ENCODE measurements at places on chromosomes 1 and 21. TPM values are rescaled to one million over a fixed set of nuclear protein-coding genes. Genes with fewer than 3 reads are reported as not detected.

GRCh38 chr1:111199881-111200801 lies at the start of gene DENND2D:
TSS of gene DENND2D (minus strand) at chr1:111200646. CDS start at chr1:111200459, 187 bp downstream.
- H3K36me3 ChIP-seq, result no peaks in the 10 kb centered on the region
- H3K4me3 ChIP-seq, result no peak within 1 kb of the TSS
- H3K27ac ChIP-seq, result no peak within 1 kb of the TSS
- no peaks in the 10 kb centered on the region for H3K4me1 ChIP-seq
- peaks cover 24% of the 10 kb centered on the region for H3K27me3 ChIP-seq

- no peaks in the 10 kb centered on the region for H3K27me3 ChIP-seq
- H3K36me3 ChIP-seq, result no peaks in the 10 kb centered on the region
- H3K4me3 ChIP-seq, result no peak overlapping the region
- peak; percentile 42 for DNase-seq
Measured at GRCh38 chr1:161949548-161949947, 74.1 kb downstream of the OLFML2B start.

- no peak for DNase-seq
- no peaks in the 10 kb centered on the region for H3K27me3 ChIP-seq
- H3K36me3 ChIP-seq, result no peaks in the 10 kb centered on the region
Measured at GRCh38 chr1:62423580-62424242, 13.1 kb upstream of the USP1 start.

DNA sequence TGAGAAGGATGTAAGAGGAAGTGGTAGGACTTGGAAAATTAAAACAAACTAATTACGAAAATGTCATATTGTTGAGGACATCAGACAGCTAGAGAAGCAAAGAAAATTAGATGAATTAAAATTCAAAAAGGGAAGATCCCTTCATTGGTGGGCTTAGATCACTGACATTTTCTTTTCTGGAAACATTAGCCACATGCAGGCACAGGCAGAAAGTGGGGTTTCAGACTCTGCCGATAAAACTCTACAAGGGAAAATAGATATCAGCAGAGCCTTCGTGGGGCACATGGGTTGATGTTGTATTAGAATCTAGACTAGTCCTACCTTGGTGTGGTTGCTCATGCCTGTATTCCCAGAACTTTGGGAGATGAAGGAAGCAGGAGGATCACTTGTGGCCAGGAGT lies 12.4 kb upstream of the RGS1 start:
- no peaks in the 10 kb centered on the region for H3K36me3 ChIP-seq
- no peak for DNase-seq
- no peak overlapping the region for H3K27ac ChIP-seq

DNA sequence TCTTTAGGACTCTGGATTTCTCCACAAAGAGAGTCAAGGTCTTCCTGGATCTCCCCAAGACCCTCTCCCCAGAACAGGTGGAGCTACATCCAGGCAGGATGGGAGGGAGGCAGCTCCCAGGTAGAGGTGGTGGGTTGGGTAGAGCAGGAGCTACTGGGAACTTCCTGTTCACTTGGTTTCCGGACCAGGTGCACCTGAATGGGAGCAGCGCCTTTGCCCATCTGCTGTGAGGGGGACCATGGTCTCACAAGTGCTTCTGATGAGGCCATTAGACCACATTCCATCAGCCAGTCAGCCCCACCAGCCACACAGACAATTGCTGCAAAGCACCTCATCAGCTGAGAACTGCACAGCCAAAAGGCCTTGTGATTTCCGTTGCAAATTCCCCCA lies 188.8 kb downstream of the MATN1 start:
- no peaks in the 10 kb centered on the region for H3K4me1 ChIP-seq
- no peak overlapping the region for H3K4me3 ChIP-seq
- DNase-seq, result no peak

GRCh38 chr1:147822292-147822691 lies 61.9 kb upstream of the GJA5 start:
- no peak for DNase-seq
- H3K36me3 ChIP-seq, result no peaks in the 10 kb centered on the region
- no peak overlapping the region for H3K27ac ChIP-seq
- H3K4me1 ChIP-seq, result no peaks in the 10 kb centered on the region
- no peak overlapping the region for H3K4me3 ChIP-seq
- H3K27me3 ChIP-seq, result peaks cover 10% of the 10 kb centered on the region

- no peak for DNase-seq
- no peaks in the 10 kb centered on the region for H3K4me1 ChIP-seq
- no peak overlapping the region for H3K27ac ChIP-seq
- H3K27me3 ChIP-seq, result no peaks in the 10 kb centered on the region
- H3K36me3 ChIP-seq, result no peaks in the 10 kb centered on the region
Measured at GRCh38 chr1:160800142-160800541, 4.2 kb downstream of the LY9 start.

- no peaks in the 10 kb centered on the region for H3K4me1 ChIP-seq
- H3K27me3 ChIP-seq, result no peaks in the 10 kb centered on the region
- no peaks in the 10 kb centered on the region for H3K36me3 ChIP-seq
- no peak for DNase-seq
Measured at GRCh38 chr1:91349524-91349923, 55.1 kb downstream of the HFM1 start.

DNA sequence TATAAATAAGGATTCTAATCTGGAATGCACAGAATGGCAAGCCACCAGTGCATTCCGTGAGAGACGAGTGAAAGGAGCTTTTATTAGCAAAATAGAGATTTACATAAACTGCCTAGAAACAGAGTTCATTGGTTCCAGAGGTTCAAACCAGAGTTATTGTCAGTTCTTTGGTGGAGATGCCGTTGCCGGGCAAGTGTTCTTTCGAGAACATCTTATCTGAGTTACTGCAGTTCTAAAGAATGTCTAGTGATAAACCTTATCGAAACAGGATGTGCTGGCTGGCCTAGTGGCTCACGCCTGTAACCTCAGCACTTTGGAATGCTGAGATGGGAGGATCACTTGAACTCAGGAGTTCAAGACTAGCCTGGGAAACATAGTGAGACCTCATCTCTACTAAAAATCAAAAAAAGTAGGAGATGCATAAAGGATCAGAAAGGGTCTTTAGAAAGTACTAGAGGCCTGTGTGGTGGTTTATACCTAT lies 19.9 kb upstream of the EVI5 start:
- peak; percentile 84 for DNase-seq
- H3K27me3 ChIP-seq, result no peaks in the 10 kb centered on the region
- no peak overlapping the region for H3K27ac ChIP-seq
- no peaks in the 10 kb centered on the region for H3K36me3 ChIP-seq

DNA sequence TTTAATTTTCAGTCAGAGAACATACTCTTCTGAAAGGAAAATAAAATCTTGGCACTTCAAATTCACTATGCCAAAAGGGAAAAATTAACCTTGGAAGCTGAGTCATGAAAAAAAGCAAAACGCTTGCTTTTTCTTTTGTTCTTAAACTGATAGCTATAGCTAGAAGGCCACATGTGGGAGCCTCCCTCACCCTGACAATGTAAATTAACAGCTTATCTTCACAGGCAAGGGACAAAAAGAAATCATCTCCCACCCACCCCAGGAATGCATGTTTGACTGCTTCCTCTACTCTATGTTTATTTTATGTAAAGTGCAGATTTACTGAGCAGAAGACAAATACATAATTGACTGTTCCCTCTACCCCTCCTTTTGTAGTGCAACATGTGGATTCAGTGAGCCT lies 38.0 kb downstream of the EBNA1BP2 start:
- no peaks in the 10 kb centered on the region for H3K36me3 ChIP-seq
- no peaks in the 10 kb centered on the region for H3K27me3 ChIP-seq
- peaks cover 11% of the 10 kb centered on the region for H3K4me1 ChIP-seq
- peak; percentile 65 for DNase-seq
- H3K27ac ChIP-seq, result no peak overlapping the region

- no peaks in the 10 kb centered on the region for H3K36me3 ChIP-seq
- no peaks in the 10 kb centered on the region for H3K27me3 ChIP-seq
- no peak overlapping the region for H3K27ac ChIP-seq
Measured at GRCh38 chr1:6347641-6348487, 45.7 kb downstream of the ACOT7 start.

GRCh38 chr1:173862769-173863223 lies 5.0 kb downstream of the GAS5 start:
- H3K4me3 ChIP-seq, result no peak overlapping the region
- H3K27me3 ChIP-seq, result no peaks in the 10 kb centered on the region
- H3K4me1 ChIP-seq, result peaks cover 8% of the 10 kb centered on the region
- peak overlapping the region; percentile 17 for H3K27ac ChIP-seq
- peaks cover 70% of the 10 kb centered on the region for H3K36me3 ChIP-seq

GRCh38 chr1:74531796-74532195 lies 19.4 kb upstream of the LRRC53 start:
- DNase-seq, result no peak
- no peak overlapping the region for H3K4me3 ChIP-seq
- no peaks in the 10 kb centered on the region for H3K4me1 ChIP-seq
- peaks cover 2% of the 10 kb centered on the region for H3K27me3 ChIP-seq
- H3K36me3 ChIP-seq, result no peaks in the 10 kb centered on the region

DNA sequence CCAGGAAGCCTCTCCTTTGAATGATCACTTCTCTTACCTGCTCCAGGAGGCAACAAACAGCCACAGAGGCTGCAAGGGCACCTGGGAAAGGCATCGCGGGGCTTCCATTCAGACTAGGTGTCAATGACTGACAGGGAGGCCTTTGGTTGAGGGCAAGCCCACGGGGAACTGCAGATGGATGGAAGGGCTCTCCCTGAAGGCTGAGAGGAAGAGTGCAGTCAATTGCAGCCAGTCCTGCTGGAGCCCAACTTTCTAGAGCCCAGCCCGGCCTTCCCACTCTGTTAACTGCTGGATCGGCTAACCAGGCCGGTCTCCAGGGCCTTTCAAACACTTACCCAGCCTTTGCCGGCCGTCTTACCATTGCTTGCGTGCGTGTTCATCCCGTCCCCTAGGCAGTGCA lies 89.3 kb downstream of the LACTBL1 start:
- H3K4me1 ChIP-seq, result no peaks in the 10 kb centered on the region
- no peaks in the 10 kb centered on the region for H3K36me3 ChIP-seq
- DNase-seq, result no peak
- no peak overlapping the region for H3K27ac ChIP-seq
- H3K4me3 ChIP-seq, result no peak overlapping the region

DNA sequence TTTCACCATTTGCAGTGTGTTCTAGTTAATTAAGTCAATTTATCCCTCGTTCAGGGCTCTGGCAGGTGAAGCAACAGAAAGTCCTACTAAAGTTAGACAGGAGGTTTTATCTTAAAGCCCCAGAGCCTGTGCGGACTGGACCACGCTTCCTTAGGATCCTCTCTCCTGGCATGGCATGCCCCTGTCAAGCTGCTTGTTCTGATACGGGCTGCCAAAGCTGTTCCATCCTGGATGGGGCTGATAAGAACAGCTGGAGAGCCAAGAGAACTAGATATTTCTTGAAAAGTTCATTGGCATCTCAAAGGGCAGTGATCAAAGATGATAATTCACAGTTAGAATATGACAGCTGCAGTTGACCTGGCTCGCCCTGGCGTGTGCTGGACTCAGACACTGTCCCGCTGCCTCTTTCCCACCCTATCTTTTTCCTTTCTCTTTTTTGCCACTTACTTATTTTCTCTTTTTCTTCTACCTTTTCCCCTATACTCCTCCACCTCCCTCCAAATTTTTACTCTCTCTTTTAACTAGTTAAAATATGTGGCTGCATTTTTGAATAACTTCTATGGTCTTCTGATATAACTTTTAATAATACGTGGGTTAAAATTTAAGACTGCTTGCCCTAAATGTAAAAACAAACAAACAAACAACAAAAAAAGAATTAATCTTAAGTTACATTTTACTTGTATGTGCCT lies 96.7 kb downstream of the ABCA4 start:
- no peak for DNase-seq
- no peaks in the 10 kb centered on the region for H3K27me3 ChIP-seq
- no peaks in the 10 kb centered on the region for H3K4me1 ChIP-seq
- H3K36me3 ChIP-seq, result no peaks in the 10 kb centered on the region
- H3K27ac ChIP-seq, result no peak overlapping the region

- no peak overlapping the region for H3K27ac ChIP-seq
- H3K4me1 ChIP-seq, result peaks cover 10% of the 10 kb centered on the region
- H3K4me3 ChIP-seq, result no peak overlapping the region
- H3K36me3 ChIP-seq, result no peaks in the 10 kb centered on the region
- DNase-seq, result no peak
Measured at GRCh38 chr1:19802269-19802668, 2.6 kb upstream of the TMCO4 start.

DNA sequence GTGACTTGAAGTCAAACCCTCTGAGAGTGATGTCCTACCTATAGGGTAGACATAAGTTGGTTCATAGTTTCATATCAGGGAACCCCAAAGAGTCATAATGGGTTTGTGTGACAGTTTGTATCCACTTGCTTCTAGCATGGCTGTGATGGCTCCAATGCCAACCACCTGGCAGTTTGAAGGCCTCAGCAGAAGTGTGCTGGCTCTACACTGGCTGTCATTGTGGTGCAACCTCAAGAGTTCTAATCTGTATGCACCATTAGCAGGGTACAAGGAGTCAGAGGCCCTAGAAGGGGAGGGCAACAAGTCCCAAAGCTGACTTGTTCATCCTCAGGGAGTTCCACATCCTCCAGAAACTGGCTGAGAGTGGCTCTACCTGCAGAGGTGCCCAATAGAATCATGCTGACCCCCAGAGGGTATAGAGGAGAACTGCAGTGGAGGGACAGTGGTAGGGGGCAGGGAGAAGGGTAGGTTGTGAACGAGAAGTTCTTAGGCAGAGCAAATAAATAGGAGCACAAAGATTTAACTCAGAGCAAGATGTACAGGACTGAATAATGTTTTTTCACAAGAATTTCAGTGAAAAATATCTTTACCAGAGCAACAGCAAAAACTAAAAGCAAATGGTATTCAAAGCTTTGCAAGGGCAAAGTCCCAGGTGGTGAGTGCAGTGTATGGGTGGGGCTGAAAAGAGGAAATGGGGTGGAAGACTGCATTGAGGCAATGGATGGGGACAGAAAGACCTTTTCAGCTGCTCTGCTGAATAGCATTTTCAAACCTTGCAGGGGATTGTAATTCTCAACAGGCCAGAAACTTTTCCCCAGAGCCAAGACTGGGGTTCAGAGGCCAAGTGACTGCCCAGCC lies 3.2 kb downstream of the FCRL2 start:
- H3K36me3 ChIP-seq, result no peaks in the 10 kb centered on the region
- H3K4me1 ChIP-seq, result peaks cover 19% of the 10 kb centered on the region
- no peak overlapping the region for H3K27ac ChIP-seq
- H3K4me3 ChIP-seq, result no peak overlapping the region
- DNase-seq, result peak; percentile 35

GRCh38 chr1:33182896-33183295 lies 1.1 kb upstream of the TRIM62 start:
- H3K4me3 ChIP-seq, result no peak overlapping the region
- H3K36me3 ChIP-seq, result no peaks in the 10 kb centered on the region
- no peak for DNase-seq
- no peak overlapping the region for H3K27ac ChIP-seq
- H3K4me1 ChIP-seq, result peaks cover 15% of the 10 kb centered on the region

GRCh38 chr1:34779962-34780361 lies 1.1 kb upstream of the GJB3 start:
- DNase-seq, result no peak
- H3K36me3 ChIP-seq, result no peaks in the 10 kb centered on the region
- H3K4me1 ChIP-seq, result no peaks in the 10 kb centered on the region

Gene DPT
- total RNA-seq, result not detected

Gene C4BPA
- total RNA-seq, result not detected

Gene HORMAD1
- total RNA-seq, result not detected

Gene CD48
- total RNA-seq, result not detected

Gene HCRTR1
- not detected for total RNA-seq

Data from A673 (cell line).